ENCODE measurements at places on chromosomes 3 and 15.

GRCh38 chr3:64046996-64047594 is 23.8 kb upstream of the PSMD6 start:
- DNase-seq = no peak

GRCh38 chr3:141326626-141327025 is 41.7 kb upstream of the ZBTB38 start:
- DNase-seq = no peak

DNA sequence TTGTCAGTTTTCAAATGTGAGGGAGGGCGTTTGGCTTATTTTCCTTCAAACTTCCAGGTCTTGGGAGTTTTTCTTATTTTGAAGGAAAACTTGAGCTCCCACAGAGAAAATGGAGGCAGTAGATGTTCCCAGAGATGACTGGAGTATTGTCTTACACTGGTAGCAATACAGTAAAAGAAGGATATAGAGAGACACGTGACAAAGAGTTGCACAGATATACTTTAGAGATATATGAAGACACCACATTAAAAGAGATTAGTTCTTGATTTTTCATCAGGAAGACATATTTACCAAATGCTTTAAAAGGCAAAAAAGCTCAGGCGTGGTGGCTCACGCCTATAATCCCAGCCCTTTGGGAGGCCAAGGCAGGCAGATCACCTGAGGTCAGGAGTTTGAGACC is 490.9 kb downstream of the FOXP1 start:
- no peak for DNase-seq

- no peak for DNase-seq
Measured at GRCh38 chr3:193829781-193830180, 236.8 kb downstream of the OPA1 start.
